ENCODE measurements at places on chromosomes 5 and 9.

GRCh38 chr5:154411338-154411737 lies 34.5 kb upstream of the SAP30L start:
- no peak for DNase-seq

DNA sequence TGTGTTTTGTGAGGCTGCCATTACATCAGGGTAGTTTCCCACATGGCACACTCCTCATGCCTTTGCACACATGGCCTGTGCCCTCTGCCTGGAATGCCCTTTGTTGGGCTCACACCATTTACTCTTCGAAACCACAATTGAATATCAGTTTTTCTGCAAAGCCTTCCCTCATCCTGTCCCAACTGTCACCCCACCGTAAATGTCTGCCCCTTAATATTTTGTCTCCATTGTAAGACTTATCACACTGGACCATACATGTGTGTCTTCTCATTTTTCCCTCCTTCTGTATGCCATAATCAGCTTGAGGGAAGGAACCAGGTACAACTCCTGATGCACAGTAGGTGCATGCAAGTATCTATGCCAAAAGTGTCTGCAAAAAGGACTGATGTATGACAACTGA lies 62.7 kb upstream of the TMEM252 start:
- DNase-seq, result no peak

DNA sequence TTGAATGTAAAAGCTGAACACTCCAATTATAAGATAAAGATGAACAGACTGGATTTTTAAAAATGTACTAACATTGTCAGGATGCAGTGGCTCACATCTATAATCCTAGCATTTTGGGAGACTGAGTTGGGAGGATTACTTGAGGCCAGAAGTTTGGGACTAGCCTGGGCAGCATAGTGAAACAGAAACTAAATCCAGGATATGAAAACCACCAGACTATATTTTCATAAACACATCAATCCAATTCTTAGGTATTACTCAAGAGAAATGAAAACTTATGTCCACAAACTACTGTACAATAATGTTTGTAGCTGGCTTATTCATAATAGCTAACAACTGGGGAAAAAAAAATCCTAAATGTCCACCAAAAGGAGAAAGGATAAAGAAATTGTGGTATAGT lies 26.8 kb upstream of the NAA35 start:
- DNase-seq, result no peak

- no peak for DNase-seq
Observed at GRCh38 chr5:91024727-91025126, 358.4 kb downstream of the ARRDC3 start.

DNA sequence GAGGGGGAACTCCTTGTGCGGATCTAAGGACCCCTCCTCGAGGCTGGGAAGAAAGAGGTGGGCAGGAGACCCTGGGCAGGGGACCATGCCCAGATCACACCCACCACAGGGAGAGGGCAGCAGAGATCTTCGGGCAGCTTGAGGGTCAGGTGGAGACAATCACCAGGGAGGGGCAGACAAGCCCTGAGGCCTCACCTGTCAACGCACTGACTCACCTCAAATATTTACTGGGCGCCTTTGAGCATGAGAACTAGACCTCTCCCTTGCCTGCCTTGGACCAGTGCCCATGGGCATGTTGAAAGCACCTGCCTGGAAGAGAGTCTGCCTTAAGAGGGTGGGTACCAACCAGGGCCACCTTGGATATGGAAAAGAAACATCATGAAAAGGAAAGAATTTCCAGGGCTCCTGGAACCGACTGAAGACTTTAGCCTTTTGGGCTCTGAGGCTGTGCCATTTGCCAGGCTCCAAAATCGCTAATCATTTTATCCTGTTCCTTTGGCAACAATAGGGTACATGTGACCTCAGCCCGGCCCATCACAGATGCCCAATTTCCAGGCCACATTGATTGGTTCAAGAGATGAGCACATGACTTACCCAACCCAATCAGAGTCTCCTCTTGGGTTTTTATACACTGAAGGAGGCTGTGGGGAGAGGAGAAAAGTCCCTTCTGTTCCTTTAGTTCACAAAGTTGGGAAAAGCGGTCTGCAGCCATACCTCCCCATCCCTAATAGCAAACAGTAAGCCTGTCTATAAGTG lies 10.4 kb upstream of the SPINK4 start:
- DNase-seq, result no peak
